ENCODE measurements at places on chromosomes 6 and 20.

GRCh38 chr20:24483435-24484080, 14.1 kb downstream of the SYNDIG1 start:
- DNase-seq: no peak

DNA sequence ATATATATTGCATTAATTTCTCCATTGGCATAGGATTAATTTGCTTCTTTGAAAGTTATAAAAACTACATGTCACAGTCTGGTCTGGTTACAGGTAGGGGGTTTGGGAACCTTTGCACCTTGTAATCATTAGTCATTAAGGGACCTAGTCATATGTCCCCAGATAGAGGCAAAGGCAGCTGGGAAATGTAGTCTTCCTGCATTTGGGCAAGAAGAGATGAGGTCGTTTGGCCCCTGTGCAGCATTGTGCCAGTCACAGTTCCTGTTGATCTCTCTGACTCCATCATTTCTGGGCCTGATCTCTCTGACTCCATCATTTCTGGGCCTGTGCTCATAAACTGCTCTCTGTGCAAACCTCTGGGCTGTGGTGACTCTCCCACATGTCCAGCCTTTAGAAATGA, 73.2 kb downstream of the BCKDHB start:
- no peak for DNase-seq

- no peak for DNase-seq
These were observed 54.1 kb downstream of the APCDD1L start for GRCh38 chr20:58461104-58461503.

DNA sequence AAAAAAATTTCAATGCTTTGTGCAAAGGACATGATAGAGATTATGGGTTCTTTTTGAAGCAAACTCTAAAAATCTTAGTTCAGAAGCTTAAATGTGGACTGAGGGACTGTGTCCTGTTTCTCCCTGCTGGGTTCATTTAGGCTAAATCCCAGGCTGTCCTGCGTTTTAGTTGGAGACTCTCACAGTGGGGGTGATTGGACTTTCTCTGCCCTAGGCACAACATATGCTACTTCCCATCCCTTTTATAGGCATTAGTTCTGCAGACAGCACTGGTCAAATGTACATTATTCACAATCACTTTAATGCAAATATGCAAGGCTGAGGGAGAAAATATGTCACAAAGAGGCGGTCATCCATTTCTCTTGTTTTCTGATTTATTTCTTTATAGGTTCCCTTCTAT, 71.3 kb downstream of the TFAP2B start:
- no peak for DNase-seq

GRCh38 chr6:14633479-14633878, 515.9 kb downstream of the CD83 start:
- DNase-seq: no peak

Data from stimulated activated CD8-positive, alpha-beta memory T cell treated with anti-CD3 and anti-CD28 coated beads, Interleukin-7, amount 100 ng/mL, for 1 hour (primary cell).